ENCODE measurements at places on chromosomes 3 and 15.

- DNase-seq: no peak
Measured at GRCh38 chr15:56105855-56106254, 112.4 kb upstream of the NEDD4 start.

GRCh38 chr3:184993394-184993793 lies 159.5 kb downstream of the C3orf70 start:
- no peak for DNase-seq

DNA sequence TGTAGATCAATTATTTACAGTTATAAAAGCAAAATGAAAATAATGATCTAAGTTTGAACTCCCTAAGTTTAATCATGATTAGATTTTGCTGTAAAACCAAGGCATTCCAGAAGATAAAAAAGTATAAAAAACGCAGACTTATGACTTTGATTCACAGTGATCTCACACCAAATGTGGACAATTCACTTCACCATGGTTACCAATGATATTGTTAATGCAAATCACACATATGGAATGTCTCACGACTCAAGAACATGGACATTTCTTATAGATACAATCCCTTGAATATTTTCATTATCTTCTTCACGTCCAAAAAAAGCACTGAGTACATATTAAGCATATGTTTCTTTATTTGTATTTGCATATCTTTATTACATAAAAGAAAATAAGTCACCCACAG lies 1054.2 kb downstream of the NAALADL2 start:
- DNase-seq: no peak

GRCh38 chr15:57411945-57412768 lies 35.9 kb downstream of the CGNL1 start:
- DNase-seq: peak; percentile 36

DNA sequence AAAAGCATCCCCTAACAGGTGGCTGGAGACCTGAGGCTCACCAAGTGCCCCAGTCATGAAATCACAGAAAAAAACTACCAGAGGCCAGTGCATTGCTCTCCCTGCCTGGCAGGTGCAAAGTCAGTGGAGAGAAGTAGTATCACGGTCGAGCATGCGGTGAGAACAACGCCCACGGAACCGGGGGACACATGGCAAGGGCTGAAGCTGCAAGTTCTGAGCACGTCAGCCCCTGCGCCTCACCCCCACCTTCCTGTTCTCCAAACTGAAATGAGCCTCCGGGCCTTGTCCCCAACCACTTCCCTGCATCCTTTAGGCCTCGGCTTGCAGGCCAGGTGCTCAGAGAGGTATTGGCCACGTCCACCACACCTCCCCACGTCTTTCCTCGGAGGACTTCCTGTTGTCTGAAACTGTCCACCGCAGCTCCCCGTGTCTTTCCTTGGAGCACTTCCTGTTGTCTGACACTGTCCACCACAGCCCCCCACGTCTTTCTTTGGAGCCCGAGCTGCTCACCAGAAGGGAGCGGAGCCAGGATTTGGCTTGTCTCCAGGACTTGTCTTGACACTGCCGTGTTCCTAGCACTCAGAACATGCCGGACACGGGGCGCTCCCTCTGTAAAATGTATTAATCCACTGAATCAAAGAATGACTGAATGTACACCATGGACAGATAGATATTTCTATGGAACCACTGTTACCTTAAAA lies 43.9 kb downstream of the NSMCE3 start:
- no peak for DNase-seq
